RWPE1 (cell line): ENCODE measurements at places on chromosomes 13 and 19.

DNA sequence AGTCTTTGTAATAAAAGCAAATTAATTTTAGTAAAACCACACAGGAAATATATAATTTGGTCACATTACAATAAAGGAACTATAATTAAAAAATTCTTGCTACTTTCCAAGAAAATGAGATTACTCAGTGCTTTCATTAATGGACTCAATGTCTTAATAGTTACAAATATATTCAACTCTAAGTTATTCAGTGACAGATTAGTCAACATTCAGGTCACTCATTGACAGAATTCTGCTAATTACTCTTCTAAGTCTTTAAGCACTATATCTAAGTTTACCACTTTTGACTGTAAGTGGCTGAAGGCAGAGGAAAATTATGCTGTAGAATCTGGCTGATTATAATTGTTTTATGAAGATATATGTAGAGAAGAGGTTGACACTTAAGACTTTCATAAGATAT lies 1365.0 kb downstream of the EFNB2 start:
- DNase-seq = no peak

DNA sequence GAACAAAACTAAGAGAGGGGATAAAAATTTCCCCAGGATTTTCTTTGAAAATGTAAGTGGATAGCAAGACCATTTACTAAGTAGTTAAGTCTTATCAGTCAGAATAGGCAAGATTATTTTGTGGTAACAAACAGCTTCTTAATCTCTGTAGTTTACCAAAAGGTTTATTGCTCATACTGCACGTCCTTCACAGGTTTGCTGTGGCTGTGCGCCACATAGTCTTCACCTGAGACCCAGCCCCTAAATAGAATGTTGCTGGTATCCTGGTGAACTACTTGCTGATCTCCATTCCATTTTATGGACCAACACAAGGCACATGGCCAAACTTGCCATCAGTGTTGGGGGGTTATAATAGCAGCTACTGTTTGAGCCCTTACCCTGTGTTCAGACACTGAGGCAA lies 44.6 kb downstream of the FNDC3A start:
- DNase-seq = no peak

DNA sequence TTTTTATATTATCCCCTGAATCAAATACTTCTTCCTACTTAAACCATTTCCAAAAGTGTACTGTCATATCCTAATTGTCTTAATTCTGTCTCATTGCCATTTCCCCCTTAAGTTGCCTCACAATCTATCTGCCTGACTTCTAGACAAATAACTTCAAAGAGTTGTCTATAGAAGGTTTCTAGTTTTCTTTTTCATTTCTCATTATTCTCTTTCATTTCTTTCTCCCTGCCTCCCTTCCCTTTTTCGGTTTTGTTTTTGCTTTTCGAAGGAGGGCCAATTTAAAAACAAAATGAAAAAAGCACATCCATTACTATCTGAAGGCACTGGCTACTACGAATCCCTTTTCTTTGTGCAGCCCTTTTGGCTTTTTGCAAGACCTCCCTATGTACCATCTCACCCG lies 367.2 kb downstream of the DNAJC15 start:
- no peak for DNase-seq

DNA sequence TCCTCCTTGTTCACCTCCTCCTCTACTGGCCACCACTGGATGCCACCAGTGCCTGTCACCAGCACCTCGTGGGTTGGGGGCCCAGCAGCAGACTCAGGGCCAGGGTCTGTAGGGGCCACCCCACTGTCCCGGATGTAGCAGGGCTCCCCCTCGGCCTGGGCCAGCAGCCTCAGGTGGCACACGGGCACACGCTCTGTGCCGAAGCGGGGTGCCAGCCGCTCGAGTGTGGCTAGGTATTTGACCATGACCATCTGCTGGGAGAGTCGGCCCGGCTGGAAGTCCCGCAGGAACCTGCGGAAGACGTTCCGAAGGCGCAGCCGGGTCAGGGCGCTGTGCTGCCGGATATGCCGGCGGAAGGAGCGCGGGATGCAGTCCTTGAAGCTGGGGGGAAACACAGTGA lies 14.9 kb downstream of the TYK2 start:
- no peak for DNase-seq

GRCh38 chr19:23049256-23049655 lies 46.3 kb upstream of the ZNF728 start:
- DNase-seq = no peak

DNA sequence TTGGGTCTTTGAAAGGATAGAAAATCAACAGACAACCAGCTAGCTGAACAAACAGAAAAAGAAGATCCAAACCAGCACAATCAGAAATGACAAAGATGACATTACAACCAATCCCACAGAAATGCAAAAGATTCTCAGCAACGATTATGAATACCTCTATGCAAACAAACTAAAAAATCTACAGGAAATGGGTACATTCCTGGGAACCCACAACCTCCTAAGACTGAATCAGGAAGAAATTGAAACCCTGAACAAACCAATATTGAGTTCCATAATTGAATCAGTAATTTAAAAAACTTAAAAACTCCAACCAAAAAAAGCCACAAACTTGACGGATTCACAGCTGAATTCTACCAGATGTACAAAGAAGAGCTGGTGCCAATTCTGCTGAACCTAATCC lies 20.9 kb upstream of the C1QTNF9B start:
- DNase-seq = no peak
